Myocyte (in vitro differentiated cells): ENCODE measurements at places on chromosomes 2 and 18.
A peak's percentile ranks its signal among the peaks of the same experiment; 100 is the strongest.

GRCh38 chr2:127080226-127080937, 26.6 kb downstream of the BIN1 start:
- no peak for DNase-seq

DNA sequence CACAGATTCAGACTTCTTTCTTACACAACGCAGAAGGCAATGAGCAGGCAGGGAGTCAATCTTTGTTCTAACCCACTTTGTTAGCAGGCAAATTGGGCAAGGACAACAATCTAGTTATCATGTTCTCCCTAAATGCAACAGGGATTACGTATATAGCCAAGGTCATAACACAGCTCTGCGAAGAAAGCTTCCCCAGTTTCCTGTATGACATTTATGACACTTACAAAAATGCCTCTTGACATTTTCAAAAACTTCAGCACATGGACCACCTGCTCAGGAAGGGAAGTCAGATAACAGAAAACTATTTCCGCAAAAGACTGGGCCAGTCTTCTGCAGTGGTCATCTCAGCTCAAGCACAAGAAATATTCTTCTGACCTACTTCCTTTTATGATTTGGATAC, 106.1 kb downstream of the IRS1 start:
- no peak for DNase-seq

DNA sequence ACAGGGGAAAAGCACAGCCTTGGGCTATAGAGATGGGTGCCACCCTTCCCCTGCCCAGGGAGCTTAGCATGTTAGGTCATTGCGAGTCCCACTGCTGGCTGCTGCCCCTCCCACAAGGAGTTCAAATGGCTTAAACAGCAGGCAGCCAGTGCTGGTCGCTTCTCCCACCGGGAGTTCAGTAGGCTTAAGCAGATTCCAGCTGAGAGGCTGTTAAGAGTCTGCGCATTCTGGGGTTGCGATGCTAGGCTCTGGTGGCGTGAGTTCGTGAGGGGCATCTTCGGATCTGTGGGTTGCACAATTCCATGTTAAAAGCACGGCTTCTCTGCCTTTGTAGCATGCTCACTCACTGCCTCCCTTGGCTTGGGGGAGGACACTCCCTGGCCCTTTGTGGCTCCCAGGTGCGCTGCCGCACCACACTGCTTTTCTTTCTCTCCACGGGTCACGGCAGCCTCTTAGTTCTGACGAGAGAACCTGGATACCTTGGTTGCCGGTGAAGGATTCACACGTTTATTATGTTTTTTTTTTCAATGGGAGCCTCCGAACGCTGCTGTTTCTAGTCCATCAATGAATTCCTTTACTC, 93.2 kb downstream of the UNC80 start:
- no peak for DNase-seq

DNA sequence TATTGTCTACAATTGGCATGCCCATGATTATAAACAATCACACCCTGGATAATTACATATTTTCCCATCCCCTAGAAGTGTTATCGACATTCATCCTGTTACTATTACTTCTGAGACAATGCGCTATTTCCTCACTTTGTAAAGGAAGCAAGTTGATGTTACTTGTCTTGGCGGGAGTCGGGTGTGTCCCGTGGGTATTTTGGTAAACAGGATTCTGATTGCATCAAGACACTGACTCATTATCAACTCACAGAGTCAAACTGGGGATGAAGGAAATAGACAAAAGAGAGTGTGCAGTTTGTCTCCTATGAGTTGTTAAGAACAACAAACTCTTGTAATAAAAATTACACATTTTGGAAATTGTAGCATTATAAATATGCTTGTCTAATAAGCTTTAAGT, 142.7 kb downstream of the GALR1 start:
- DNase-seq: no peak

- DNase-seq: no peak
Observed at GRCh38 chr18:75135158-75135725, 73.7 kb downstream of the PTGR3 start.

- no peak for DNase-seq
Observed at GRCh38 chr18:40414155-40414754, 1540.8 kb upstream of the PIK3C3 start.

DNA sequence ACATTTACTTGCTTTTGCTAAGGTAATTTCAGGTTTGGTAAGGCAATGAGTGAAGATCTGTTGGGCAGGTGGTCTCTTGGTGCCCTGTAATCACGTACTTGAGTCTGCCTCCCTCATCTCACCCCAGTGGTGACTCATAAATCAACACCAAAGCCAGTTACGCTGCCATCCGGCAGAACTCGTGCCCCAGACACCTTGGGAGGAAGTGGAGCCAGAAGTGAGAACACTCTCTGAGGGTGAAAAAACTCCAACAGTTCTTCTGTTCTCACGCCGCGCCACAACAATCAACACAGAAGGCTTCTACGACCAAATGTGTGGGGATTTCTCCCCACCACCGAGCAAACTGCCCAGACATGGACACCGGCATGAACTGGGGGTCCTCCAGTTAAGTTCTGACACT, 206.2 kb downstream of the ARL4C start:
- DNase-seq: no peak

- DNase-seq: no peak
Observed at GRCh38 chr2:62460175-62460574, 45.8 kb downstream of the TMEM17 start.

DNA sequence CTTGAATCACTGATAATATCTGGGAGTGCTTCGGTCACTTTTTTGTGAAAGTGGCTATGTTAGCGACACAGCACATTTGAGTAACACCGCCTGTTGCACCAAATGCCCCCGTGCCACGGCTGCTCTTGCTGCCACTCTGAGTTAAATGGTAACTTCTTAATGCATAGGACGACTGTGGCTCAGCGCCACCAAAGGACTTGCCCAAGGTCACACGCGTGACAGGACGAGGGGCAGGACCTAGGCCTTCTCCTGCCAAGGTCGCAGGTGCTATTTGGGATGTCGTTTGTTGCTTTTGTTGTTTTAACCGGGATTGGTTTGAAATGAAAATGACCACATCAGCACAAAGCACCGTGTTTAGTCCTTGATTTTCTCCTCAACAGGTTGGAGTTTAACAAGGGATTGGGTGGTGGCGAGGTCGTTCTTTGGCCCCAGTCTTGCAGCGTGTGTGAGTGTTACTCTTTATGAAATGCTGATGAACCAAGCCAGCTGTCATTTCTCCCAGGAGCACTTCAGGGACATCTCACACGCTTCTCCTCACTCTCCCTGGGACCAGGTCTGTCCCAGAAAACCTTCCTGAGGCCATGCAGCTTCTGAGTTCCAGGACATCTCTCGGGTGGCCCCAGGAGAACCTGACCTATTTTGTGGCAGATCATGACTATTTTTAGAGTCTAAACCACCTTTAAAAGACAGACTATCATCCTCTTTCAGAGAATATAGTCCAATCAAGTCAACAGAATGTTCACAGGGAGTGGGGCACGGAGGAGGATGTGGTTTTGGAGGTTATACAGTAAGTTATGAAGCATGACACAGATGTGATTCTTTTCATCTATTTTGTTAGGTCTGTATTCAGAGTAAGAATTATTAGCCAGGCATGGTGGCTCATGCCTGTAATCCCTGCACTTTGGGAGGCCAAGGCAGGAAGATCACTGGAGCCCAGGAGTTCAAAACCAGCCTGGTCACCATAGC, 49.9 kb downstream of the MTCL1 start:
- peak; percentile 59 for DNase-seq

DNA sequence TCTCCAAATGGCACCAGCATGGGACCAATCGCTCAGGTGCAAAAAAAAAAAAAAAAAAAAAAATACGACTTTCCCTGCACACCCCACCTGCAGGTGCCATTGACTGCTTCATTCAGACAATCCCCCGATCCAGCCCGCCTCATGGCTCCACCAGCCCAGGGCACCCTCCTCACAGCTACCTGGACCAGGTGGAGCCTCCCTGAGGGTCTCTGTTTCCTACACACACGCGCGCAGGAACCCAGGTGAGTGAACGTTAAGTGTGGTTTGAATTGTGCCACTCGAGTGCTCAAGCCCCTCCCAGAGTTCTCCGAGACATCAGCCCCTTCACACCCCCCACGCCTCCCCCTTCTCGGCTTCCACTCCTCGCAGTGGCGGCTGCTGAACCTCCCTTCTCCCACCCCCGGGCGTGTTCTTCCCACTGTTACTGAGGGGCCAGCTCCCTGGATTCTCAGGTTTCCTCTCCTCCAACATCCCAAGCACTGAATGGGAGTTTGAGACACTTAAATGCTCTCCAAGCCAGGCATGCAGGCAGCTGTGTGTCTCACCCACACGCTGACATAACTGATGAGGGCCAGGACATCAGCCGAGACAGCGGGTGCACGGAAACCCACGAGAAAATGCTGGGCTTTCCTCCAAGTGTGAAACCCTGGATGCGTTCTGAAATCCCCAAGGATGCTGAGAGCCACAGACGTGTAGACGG, 88.8 kb upstream of the SNTG2 start:
- DNase-seq: no peak

- no peak for DNase-seq
Observed at GRCh38 chr18:75230163-75231052, 19.8 kb downstream of the TSHZ1 start.

DNA sequence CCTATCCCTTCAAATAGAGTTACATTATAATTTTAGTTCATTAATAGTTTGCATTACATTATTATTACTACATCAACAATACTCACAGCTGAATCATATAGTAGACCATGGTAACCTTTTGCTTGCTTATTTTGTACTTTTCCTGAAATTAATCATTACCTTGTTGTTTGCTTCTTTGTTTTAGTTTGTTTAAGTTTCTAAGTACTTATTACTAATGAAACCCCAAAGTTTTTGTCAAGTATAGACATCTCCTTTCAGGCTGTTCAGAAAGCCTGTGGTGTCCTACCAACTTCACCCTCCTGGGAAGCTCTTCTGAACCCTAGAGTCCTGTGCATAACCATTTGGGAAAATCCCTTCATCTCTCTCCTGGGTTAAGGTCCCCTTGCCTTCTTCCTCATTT, 43.5 kb upstream of the LAPTM4A start:
- no peak for DNase-seq

GRCh38 chr2:119116411-119117295, 41.9 kb downstream of the C1QL2 start:
- DNase-seq: peak; percentile 81

DNA sequence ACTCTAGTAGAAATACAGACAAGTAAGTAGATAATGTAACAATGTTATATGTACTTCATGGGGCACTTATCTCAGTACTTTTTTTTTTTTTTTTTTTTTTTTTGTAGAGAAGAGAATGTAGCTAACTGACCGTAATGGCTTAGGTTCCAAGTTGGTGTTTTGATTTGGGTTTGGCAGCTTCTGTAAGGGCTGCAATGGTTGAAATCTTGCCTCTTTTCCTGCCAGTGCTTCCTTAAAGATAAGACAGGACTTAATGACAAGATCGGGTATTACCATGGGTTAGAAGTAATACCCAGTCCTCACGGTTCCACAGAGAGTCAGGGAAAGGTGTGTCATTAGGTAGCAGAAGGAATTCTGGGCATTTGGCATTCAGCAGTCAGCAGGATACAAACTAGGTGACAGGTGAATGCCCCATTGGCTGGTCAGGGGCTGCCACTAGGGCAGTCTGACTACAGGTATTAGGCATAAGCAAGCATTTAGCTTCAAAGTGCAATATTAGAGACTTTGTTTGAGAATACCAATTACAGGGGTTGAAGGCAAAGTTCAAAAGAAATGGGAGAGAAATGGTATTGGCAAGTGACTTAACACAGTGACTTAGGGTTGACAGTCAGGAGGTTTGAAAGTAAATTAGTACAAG, 189.4 kb upstream of the RND3 start:
- DNase-seq: no peak

DNA sequence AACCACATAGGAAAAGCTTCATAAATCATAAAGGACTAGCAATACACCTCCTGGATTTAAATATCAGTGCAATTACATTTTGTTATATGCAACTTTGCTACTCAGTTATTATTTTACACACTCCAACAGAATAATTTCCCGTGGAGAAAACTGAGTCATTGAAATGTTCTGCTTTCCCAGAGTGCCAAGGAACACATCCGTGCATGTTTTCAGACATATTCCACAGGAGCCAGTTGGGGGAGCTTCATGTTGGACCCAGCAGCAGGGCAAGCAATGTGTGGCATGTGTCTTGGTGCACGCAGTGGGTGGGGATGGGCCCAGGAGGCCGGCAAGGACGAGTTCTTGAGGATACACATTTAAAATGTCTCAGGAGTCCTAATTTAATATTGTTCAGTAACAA, 14.4 kb upstream of the SMIM21 start:
- DNase-seq: peak; percentile 12

DNA sequence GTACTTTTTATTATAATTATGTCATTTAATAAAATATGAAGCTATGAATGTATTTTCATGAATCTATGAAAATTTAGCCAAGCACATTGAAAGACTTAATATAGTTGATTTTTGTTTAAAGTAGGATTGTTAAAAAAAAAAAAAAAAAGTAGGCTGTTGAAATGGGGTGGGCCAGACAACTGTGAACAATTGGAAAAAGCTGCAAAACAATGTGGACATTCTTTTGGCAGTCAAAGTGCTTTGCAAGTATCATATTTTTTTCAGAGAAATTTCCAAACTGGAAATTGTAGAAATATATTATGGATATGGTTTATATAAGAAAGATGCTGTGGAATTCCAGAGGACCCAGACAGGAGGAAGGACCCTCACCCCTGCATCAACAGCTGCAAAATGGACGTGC, 82.1 kb downstream of the ETAA1 start:
- DNase-seq: no peak

GRCh38 chr18:58562146-58562998, 66.5 kb downstream of the ALPK2 start:
- DNase-seq: no peak
